ENCODE measurements at places on chromosomes 11 and 22. TPM values are rescaled to one million over a fixed set of nuclear protein-coding genes. Genes with fewer than 3 reads are reported as not detected.

OR4A15 gene
- total RNA-seq, result not detected

VWCE gene
- 3.0 TPM for total RNA-seq

ELF5 gene
- not detected for total RNA-seq

OR5B21 gene
- not detected for total RNA-seq

OR2AG1 gene
- not detected for total RNA-seq

MOV10L1 gene
- 0.10 TPM for total RNA-seq

KRTAP5-11 gene
- not detected for total RNA-seq

DNA sequence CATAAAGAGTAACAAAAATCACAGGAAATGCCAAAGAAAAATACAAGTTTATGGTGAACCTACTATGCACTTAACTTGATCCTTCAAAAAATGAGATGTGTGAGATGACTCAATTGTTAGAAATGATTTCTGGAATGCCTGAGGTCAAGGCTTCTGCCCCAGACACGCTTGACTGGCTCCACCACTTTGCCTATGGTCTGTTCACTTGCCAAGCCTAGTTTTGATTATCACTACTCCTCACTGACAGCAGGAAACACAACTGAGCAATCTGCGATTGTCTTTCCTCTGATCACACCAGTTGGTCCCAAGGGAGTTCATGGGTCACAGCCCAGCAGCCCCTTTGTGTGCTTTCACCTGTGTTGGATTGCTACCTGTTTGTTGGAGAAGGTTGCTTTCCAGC, 20.6 kb upstream of the PRDM10 start:
- no peaks in the 10 kb centered on the region for H3K27me3 ChIP-seq
- H3K27ac ChIP-seq, result no peak overlapping the region
- no peak for DNase-seq
- no peaks in the 10 kb centered on the region for H3K36me3 ChIP-seq
- no peak overlapping the region for H3K4me3 ChIP-seq

- no peak overlapping the region for H3K4me3 ChIP-seq
- H3K27me3 ChIP-seq, result no peaks in the 10 kb centered on the region
- no peak for DNase-seq
- H3K4me1 ChIP-seq, result no peaks in the 10 kb centered on the region
- no peaks in the 10 kb centered on the region for H3K36me3 ChIP-seq
Measured at GRCh38 chr11:123110397-123110796, 48.5 kb upstream of the HSPA8 start.

GRCh38 chr22:21624120-21624879, 5.5 kb downstream of the YDJC start:
- DNase-seq, result no peak
- H3K27ac ChIP-seq, result no peak overlapping the region
- no peak overlapping the region for H3K4me3 ChIP-seq
- H3K36me3 ChIP-seq, result no peaks in the 10 kb centered on the region

GRCh38 chr11:73989156-73989555, 6.5 kb upstream of the UCP2 start:
- no peak for DNase-seq
- H3K4me3 ChIP-seq, result no peak overlapping the region
- H3K4me1 ChIP-seq, result no peaks in the 10 kb centered on the region

DNA sequence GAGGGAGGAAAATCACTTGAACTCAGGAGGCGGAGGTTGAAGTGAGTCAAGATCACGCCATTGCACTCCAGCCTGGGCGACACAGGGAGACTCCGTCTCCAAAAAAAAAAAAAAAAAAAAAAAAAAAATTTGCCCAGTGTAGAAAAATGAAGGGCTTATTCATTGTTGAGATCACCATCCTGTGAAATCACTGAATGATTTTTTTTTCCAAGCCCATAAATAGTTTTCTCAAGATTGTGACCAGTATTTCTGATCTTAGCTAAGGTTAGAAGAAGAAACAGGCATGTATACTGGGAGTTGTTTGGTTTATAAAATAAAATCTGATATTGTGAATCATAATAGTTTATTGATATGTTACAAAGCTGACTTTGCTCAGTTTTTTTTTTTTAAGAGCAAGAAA, 269.4 kb downstream of the CADM1 start:
- no peak overlapping the region for H3K27ac ChIP-seq
- no peaks in the 10 kb centered on the region for H3K4me1 ChIP-seq
- H3K4me3 ChIP-seq, result no peak overlapping the region
- no peaks in the 10 kb centered on the region for H3K27me3 ChIP-seq

DNA sequence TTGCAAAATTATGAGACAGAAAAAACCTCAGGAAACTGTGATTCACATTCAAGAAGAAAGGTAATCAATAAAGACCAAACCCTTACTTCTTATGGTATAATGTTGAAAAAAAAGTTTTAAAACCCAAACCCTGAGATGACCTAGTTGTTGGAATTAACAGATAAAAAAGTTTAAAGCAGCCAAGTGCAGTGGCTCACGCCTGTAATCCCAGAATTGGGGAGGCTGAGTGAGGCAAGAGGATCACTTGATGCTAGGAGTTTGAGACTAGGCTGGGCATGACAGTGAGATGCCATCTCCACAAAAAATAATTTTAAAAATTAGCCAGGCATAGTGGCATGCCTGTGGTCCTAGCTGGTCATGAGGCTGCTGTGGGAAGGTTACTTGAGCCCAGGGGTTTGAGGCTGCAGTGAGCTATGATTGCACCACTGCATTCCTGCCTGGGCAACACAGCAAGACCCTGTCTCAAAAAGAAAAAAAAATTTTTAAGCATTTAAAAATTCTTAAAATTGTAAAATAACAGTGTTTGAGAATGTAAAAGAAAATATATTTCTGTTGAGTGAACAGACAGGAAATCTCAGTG, 85.1 kb downstream of the EFCAB6 start:
- no peaks in the 10 kb centered on the region for H3K36me3 ChIP-seq
- H3K4me3 ChIP-seq, result no peak overlapping the region
- no peaks in the 10 kb centered on the region for H3K27me3 ChIP-seq
- no peaks in the 10 kb centered on the region for H3K4me1 ChIP-seq

GRCh38 chr11:35334385-35335090, 84.8 kb downstream of the SLC1A2 start:
- no peaks in the 10 kb centered on the region for H3K4me1 ChIP-seq
- no peaks in the 10 kb centered on the region for H3K36me3 ChIP-seq
- no peak overlapping the region for H3K4me3 ChIP-seq

- H3K27ac ChIP-seq, result no peak overlapping the region
- no peaks in the 10 kb centered on the region for H3K4me1 ChIP-seq
- DNase-seq, result no peak
Measured at GRCh38 chr11:116257883-116258282, 514.9 kb downstream of the BUD13 start.

- H3K4me3 ChIP-seq, result no peak overlapping the region
- no peaks in the 10 kb centered on the region for H3K27me3 ChIP-seq
- no peaks in the 10 kb centered on the region for H3K36me3 ChIP-seq
- no peak for DNase-seq
- no peak overlapping the region for H3K27ac ChIP-seq
- H3K4me1 ChIP-seq, result no peaks in the 10 kb centered on the region
Measured at GRCh38 chr22:20145206-20145831, 5.5 kb downstream of the CCDC188 start.

DNA sequence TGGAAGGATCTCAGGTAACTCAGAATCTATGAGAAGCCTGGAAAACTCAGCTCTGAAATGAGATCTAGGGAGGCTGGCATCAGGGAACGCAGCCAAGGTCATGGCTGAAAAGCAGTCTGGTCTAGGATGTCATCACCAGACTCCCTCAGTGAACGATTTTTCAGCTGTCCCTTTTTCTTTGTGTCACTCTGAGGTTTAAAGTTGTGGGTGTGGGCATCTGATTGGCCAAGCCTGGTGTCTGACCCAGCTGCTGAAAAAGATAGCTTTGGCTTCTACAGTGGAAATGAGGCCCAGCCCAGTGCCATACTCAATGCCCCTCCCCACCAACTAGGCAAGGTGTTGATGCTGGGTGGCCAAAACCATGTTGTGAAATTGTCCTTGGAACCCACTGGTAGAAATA, 14.5 kb downstream of the RPS3 start:
- no peaks in the 10 kb centered on the region for H3K27me3 ChIP-seq
- peaks cover 6% of the 10 kb centered on the region for H3K36me3 ChIP-seq
- H3K27ac ChIP-seq, result no peak overlapping the region
- no peak for DNase-seq
- H3K4me1 ChIP-seq, result no peaks in the 10 kb centered on the region

- H3K4me3 ChIP-seq, result no peak overlapping the region
- H3K4me1 ChIP-seq, result no peaks in the 10 kb centered on the region
- no peak for DNase-seq
- H3K27me3 ChIP-seq, result no peaks in the 10 kb centered on the region
Measured at GRCh38 chr11:16512899-16513241, 156.5 kb upstream of the SOX6 start.

DNA sequence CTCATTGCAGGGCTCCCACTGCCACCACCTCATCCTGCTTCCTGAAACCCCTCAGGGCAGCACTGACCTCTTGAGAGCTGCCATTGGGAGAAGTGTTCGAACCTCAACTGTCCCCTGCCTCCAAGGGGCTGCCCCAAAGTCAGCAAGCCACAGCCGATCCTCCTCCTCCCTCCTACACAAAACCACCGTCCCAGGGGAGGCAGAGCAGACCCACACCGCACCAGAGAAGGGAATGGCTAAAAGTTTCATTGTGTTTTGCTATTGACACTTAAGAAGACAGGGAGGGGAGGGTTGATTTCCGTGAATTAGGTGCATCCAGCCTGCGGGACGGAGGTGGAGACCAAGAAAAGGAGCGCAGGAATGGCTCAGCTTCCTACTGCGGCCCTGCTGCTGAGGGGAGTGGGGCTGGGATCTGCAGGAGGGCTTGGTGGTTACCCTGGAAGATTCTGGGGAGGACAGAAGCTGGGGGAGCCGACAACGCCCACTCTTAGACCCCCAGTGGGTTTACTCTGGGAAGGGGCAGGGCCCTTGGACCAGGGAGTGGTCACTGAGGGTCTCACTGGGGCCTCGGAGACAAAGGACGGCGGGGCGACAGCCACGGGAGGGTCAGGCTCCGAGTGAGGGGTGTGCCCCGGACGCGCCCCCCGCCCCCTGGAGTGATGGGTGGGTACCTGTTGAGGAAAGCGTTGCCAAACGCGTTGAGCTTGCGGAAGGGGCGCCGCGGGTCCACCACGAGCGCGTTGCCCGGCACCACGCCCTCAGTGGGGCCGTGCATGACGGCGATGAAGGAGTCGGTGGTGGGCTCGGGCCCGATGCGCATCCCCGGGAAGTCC, 815 bp downstream of the EHD1 start:
- H3K4me3 ChIP-seq, result peak overlapping the region; percentile 50
- H3K27ac ChIP-seq, result peak overlapping the region; percentile 64
- peak; percentile 83 for DNase-seq
- no peaks in the 10 kb centered on the region for H3K36me3 ChIP-seq
- no peaks in the 10 kb centered on the region for H3K4me1 ChIP-seq

DNA sequence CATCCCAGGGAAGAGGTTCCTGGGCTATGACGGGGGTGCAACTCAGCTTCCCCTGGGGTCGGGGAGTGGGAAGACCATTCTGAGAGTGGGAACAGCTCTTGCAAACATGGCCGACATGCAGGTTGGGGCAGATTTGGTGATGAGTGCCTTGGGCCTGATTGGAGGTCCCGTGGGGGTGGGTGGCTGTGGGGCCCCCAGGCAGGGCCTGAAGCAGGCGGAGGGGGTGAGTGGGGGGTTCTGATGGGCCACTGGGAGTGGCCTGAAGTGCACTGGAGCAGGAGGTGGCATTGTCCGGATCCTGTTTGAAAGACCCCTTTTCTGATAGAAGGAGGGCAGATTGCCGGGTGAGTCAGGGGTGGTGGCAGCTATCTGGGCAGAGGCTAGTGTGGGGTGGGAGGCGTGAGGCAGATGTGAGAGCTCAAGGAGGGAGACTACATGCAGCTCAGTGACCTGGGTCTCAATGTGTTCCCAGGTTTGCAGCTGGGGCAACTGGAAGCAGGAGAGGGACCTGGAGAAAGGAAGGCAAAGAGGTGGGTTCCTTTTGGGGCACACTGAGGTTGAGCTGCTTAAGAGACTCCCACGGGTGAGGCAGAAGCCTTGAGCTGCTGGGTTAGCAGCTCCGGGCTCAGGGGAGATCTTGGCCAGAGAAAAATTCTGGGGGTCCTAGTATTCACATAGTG, 15.1 kb downstream of the MYEOV start:
- no peak overlapping the region for H3K4me3 ChIP-seq
- DNase-seq, result no peak
- H3K27me3 ChIP-seq, result no peaks in the 10 kb centered on the region
- H3K4me1 ChIP-seq, result no peaks in the 10 kb centered on the region
- no peak overlapping the region for H3K27ac ChIP-seq

- no peak for DNase-seq
- no peak overlapping the region for H3K4me3 ChIP-seq
- H3K4me1 ChIP-seq, result peaks cover 4% of the 10 kb centered on the region
- no peak overlapping the region for H3K27ac ChIP-seq
- H3K36me3 ChIP-seq, result no peaks in the 10 kb centered on the region
Measured at GRCh38 chr11:118746988-118747585, 43.9 kb downstream of the DDX6 start.

GRCh38 chr11:76918941-76919386, 58.2 kb downstream of the ACER3 start:
- H3K4me1 ChIP-seq, result no peaks in the 10 kb centered on the region
- H3K4me3 ChIP-seq, result peak overlapping the region; percentile 18
- DNase-seq, result no peak
- no peaks in the 10 kb centered on the region for H3K36me3 ChIP-seq
- H3K27me3 ChIP-seq, result no peaks in the 10 kb centered on the region

- no peak overlapping the region for H3K27ac ChIP-seq
- H3K36me3 ChIP-seq, result no peaks in the 10 kb centered on the region
- no peaks in the 10 kb centered on the region for H3K27me3 ChIP-seq
- no peak for DNase-seq
Measured at GRCh38 chr11:132106096-132106982, 735.9 kb downstream of the NTM start.

DNA sequence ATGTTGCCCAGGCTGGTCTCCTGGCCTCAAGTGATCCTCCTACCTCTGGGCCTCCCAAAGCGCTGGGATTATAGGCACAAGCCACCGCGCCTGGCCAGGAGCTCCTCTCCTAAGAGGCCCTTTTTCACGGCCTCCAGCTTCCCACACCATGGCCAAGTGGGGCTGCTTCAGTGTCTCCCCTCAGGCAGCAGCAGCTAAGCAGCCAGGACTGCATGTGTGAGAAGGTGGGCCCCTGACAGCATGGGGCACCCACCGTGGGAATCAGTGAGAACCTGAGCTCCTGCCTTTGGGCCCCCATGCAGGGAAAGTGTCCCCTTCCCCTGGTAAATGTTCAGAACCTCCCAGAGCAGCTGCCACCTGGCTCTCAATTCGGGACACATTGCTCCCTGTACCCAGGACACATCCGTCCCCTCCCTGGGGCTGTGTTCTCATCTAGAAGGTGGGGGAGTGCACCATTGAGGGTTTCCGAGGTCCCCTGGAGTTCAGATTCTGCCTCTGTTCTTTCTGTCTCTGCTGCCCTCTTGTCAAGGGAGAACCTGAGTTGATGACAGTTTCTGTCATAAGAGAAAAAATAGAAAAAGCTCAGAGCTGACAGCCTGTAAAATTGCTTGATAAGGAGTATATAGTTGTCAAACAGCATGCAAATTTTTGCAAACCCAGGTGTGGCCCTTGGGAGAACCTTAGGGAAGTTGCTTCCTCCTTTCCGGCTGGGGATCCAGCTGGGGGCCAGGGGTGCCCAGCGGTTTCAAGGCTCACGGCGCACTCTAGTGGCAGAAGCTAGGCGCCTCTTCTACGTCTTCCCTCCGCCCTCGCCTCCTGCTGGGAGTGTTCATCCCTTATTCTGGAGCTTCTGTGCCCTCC, 29.7 kb downstream of the FAM83F start:
- H3K4me1 ChIP-seq, result no peaks in the 10 kb centered on the region
- DNase-seq, result peak; percentile 73
- H3K27me3 ChIP-seq, result no peaks in the 10 kb centered on the region
